ENCODE measurements at places on chromosomes 3 and 15.

GRCh38 chr3:142802891-142803290 is 79.1 kb downstream of the TRPC1 start:
- DNase-seq = no peak
- no peak overlapping the region for H3K27ac ChIP-seq
- H3K27me3 ChIP-seq = no peaks in the 10 kb centered on the region
- H3K4me1 ChIP-seq = no peaks in the 10 kb centered on the region

DNA sequence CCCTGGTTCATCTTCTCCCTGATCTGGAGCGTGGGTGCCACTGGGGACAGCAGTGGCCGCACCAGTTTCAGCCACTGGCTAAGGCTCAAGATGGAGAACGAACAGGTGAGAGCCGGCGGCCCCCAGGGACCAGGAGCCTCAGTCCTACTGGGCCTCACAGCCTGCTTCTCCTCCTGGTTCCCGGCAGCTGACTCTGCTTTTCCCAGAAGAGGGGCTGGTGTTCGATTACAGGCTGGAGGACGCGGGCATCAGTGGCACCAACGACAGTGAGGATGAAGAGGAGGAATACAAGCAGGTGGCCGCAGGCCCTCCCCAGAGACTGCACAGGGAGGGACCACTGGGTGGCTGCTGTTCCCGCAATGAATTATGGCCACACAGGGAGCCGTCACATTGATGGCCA is 54.4 kb downstream of the DNAH1 start:
- H3K27ac ChIP-seq = no peak overlapping the region
- H3K4me3 ChIP-seq = no peak overlapping the region
- DNase-seq = no peak
- H3K27me3 ChIP-seq = peaks cover 4% of the 10 kb centered on the region
- H3K36me3 ChIP-seq = peaks cover 2% of the 10 kb centered on the region

- no peak overlapping the region for H3K4me3 ChIP-seq
- peaks cover 6% of the 10 kb centered on the region for H3K4me1 ChIP-seq
- DNase-seq = no peak
- H3K27ac ChIP-seq = peak overlapping the region; percentile 50
Observed at GRCh38 chr3:16329036-16329825, 64.2 kb downstream of the OXNAD1 start.

GRCh38 chr3:112751564-112752512 is 94.8 kb downstream of the CD200R1L start:
- peaks cover 2% of the 10 kb centered on the region for H3K27me3 ChIP-seq
- H3K4me1 ChIP-seq = peaks cover 3% of the 10 kb centered on the region
- no peaks in the 10 kb centered on the region for H3K36me3 ChIP-seq
- no peak overlapping the region for H3K4me3 ChIP-seq
- H3K27ac ChIP-seq = peak overlapping the region; percentile 67
- no peak for DNase-seq

DNA sequence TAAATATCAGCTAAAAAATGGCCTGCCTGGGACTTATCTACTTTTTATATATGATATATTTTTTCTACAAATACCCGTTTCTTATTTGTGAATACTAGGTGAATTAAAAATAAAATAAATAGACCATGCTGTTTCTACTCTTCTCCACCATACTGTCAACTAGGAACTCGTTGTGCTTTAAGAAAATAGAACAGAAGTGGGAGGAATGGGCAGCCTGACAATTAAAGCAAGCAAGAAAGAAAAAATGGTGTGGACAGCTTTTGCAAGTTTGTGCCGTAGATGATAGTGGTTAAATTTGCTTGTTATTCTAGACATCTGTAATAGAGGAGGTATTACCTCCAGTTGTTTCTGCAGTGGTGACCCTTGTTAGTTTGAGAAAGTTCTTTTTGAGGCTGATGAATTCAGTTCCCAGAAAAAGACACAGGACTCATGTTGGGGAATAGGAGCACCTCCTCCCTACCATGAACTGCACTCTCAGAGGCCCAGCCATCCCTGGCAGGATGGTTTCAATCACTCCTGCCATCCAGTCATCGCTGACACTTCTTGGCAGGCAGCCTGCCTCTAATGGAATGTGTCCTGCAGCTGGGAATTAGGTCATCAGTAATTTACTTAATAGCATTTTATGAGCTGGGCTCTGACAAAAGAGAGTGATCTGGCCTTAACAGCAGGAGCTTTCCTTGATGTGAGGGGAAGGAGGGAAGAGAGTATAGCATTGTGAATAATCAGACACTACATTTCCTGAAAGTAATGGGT is 105.0 kb upstream of the GAP43 start:
- H3K4me1 ChIP-seq = peaks cover 13% of the 10 kb centered on the region
- H3K36me3 ChIP-seq = no peaks in the 10 kb centered on the region
- no peak for DNase-seq
- peaks cover 9% of the 10 kb centered on the region for H3K27me3 ChIP-seq
- no peak overlapping the region for H3K27ac ChIP-seq

DNA sequence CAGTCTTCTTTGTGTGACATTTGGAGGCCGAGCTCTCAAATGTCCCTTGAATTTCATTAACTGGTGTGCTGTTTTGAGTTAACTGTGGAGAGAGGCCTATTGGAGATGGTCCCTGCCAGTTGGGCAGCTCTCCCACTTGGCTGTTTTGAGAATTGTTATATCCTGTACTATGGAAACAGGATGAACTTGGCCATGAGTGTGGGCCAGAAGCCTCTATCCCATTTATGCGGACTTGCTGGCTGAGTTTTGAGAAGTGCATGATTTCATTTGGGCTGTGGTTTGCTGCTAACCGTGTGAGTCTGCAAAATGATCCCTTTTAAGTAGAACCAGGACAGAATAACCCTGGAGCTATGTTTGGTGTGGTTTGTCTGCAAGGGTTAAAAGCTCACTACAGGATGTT is 366.0 kb downstream of the PTPRG start:
- H3K4me3 ChIP-seq = no peak overlapping the region
- DNase-seq = no peak
- H3K27ac ChIP-seq = no peak overlapping the region
- no peaks in the 10 kb centered on the region for H3K27me3 ChIP-seq
- H3K4me1 ChIP-seq = no peaks in the 10 kb centered on the region

GRCh38 chr3:113575206-113575605 is 42.9 kb downstream of the SIDT1 start:
- peaks cover 8% of the 10 kb centered on the region for H3K4me1 ChIP-seq
- peak overlapping the region; percentile 26 for H3K27ac ChIP-seq
- no peaks in the 10 kb centered on the region for H3K27me3 ChIP-seq
- H3K36me3 ChIP-seq = peaks cover 9% of the 10 kb centered on the region

DNA sequence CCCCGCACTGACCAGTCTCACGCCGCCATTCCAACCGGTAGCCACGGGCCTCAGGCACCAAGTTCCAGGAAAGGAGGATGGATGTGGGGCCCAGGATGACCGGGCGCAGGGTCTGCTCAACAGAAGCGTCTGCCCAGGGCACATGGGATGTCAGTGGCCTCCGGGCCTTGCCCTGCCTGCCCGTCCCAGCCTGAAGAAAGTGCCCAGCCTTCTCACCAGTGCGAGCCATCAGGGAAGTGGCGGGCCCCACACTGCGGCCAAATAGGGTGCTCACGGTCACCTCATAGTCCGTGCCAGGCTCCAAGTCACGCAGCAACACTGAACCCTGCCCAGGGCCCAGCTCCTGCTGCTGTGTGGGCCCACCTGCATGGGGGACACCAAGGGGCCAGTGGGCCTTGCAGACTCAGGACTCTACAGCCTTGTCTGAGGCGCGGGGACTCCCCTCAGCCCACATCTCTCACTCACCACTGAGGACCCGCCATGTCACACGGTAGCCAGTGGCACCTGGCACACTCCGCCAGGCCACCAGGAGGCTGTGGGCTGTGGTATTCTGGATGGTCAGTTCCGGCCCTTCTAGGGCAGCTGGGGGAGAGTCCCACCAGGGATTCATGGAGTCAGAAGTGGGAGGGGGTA is 3.1 kb downstream of the COL7A1 start:
- peaks cover 22% of the 10 kb centered on the region for H3K27me3 ChIP-seq
- H3K36me3 ChIP-seq = no peaks in the 10 kb centered on the region
- no peak overlapping the region for H3K4me3 ChIP-seq
- DNase-seq = no peak
- H3K4me1 ChIP-seq = no peaks in the 10 kb centered on the region

DNA sequence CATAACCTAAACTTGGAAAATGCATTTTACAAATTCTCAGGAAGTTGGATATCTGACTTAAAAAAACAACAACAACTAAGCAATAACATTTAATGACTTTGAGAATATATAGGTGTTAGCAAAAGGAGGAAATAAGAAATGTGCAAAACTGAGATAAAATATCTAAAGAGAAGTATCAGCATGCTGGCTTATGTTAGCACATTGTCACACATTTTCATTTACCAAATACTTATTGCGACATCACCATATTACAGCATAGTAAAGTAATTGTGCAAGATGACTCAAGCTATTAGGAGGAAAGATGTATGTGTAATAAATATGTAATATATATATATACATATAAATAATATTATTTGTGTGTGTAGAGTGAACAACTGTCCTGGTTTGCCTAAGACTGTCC is 9.2 kb downstream of the PTX3 start:
- H3K36me3 ChIP-seq = no peaks in the 10 kb centered on the region
- no peak overlapping the region for H3K4me3 ChIP-seq
- no peak overlapping the region for H3K27ac ChIP-seq
- H3K4me1 ChIP-seq = no peaks in the 10 kb centered on the region
- peaks cover 6% of the 10 kb centered on the region for H3K27me3 ChIP-seq

DNA sequence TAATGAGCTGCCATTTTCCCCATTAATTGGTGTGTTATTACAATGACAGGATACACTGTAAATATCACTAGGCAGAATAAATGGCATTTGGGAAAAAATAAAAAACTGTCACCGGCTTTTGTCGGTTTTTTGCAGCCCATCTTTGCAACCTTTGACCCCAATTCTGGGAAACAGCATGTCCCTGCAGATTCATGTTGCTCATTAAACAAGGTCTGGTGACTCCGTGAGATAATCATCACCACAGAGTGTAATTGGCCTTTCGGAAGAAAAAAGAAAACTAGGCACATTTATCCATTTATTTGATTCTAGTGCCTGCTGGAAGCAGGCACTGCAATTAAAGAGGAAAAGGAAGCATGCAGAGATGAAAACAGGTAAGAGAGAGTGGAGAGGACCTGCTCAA is 64.5 kb downstream of the TRAT1 start:
- no peaks in the 10 kb centered on the region for H3K36me3 ChIP-seq
- no peak overlapping the region for H3K4me3 ChIP-seq
- H3K27me3 ChIP-seq = no peaks in the 10 kb centered on the region

GRCh38 chr3:105676621-105677300 is 192.1 kb downstream of the CBLB start:
- no peak overlapping the region for H3K4me3 ChIP-seq
- no peak for DNase-seq
- no peaks in the 10 kb centered on the region for H3K27me3 ChIP-seq
- H3K4me1 ChIP-seq = peaks cover 4% of the 10 kb centered on the region

GRCh38 chr15:31905054-31905453 is 125.3 kb upstream of the CHRNA7 start:
- no peaks in the 10 kb centered on the region for H3K27me3 ChIP-seq
- H3K4me3 ChIP-seq = no peak overlapping the region
- no peak overlapping the region for H3K27ac ChIP-seq
- H3K36me3 ChIP-seq = no peaks in the 10 kb centered on the region
- no peak for DNase-seq
- H3K4me1 ChIP-seq = no peaks in the 10 kb centered on the region

GRCh38 chr15:91422797-91423196 is 322.7 kb downstream of the SV2B start:
- peak overlapping the region; percentile 44 for H3K4me3 ChIP-seq
- peaks cover 48% of the 10 kb centered on the region for H3K4me1 ChIP-seq
- peaks cover 20% of the 10 kb centered on the region for H3K27me3 ChIP-seq
- peak overlapping the region; percentile 81 for H3K27ac ChIP-seq
- H3K36me3 ChIP-seq = peaks cover 36% of the 10 kb centered on the region
- peak; percentile 64 for DNase-seq

DNA sequence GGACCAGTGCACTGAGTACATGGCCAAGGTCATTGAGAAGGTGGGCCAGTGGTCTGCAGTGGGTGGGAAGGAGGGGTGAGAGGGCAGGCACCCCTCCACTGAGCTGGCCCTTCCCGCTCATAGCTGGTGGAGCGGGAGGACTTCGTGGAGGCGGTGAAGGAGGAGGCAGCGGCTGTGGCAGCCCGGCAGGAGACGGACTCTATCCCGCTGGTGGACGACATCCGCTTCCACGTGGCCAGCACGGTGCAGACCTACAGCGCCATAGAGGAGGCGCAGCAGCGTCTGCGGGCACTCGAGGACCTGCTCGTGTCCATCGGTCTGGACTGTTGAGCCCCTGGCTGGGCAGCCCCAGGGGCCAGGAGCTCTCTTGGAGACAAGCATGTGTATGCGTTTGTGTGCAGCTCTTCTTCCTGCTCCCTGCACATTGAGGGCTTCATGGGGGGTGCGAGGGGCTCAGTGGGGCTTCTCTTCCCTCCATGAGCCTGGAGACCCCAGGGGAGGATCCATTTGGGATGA is 7.5 kb downstream of the ABTB1 start:
- no peak for DNase-seq
- H3K4me1 ChIP-seq = peaks cover 6% of the 10 kb centered on the region
- H3K36me3 ChIP-seq = peaks cover 2% of the 10 kb centered on the region
- H3K27me3 ChIP-seq = no peaks in the 10 kb centered on the region
- no peak overlapping the region for H3K27ac ChIP-seq
- H3K4me3 ChIP-seq = no peak overlapping the region

- peaks cover 28% of the 10 kb centered on the region for H3K27me3 ChIP-seq
- H3K36me3 ChIP-seq = no peaks in the 10 kb centered on the region
Observed at GRCh38 chr15:39299486-39300267, 281.2 kb upstream of the THBS1 start.

GRCh38 chr3:46884929-46885328 is 7.4 kb downstream of the PTH1R start:
- H3K36me3 ChIP-seq = no peaks in the 10 kb centered on the region
- H3K27ac ChIP-seq = no peak overlapping the region
- peaks cover 57% of the 10 kb centered on the region for H3K27me3 ChIP-seq
- H3K4me3 ChIP-seq = no peak overlapping the region
- DNase-seq = no peak

DNA sequence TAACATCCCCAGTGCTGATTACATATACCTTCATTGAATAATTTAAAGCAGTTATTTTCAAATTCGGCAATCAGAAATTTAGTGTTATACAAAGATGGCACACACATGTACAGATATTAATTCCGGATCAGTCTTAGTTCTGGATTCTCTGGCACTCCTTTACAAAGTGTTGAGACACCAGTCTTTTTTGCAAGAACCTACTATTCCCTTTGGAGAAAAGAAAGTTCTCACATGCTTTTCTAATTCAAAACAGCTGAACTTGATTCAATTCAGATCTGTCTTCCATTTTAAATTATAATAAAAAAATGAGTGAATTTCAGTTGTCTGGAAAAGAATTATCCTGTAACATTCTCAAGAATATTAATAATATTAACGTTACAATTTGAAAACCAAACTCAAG is 20.4 kb downstream of the CCDC191 start:
- no peaks in the 10 kb centered on the region for H3K4me1 ChIP-seq
- H3K36me3 ChIP-seq = no peaks in the 10 kb centered on the region
- H3K4me3 ChIP-seq = no peak overlapping the region
- no peak overlapping the region for H3K27ac ChIP-seq

All from activated CD4-positive, alpha-beta T cell treated with anti-CD3 and anti-CD28 coated beads, Interleukin-2, amount 10 ng/mL, durations not matched to agents 7 days and 5 days (primary cell).